Suppressor macrophage (primary cell): ENCODE measurements at places on chromosomes 2 and 18.

- no peak for DNase-seq
Observed at GRCh38 chr2:226608451-226608850, 191.2 kb downstream of the IRS1 start.

DNA sequence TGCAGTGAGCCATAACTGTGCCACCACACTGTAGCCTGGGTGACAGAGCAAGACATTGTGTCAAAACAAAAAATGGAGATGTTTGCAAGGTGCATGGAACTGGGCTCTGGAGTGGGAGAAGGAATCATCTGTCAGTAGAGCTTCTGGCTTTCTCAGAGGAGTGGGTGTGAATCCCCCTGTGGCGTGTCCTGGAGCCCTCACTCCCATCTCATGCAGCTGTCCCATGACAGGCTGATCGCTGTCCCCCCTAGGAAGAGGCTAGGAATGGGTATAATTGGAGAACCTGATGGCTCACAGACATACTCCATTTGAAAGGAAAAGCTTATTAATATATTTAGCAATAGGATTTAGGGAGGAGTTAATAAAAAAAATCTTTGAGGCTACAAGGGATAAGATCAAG lies 125.8 kb upstream of the EPB41L3 start:
- no peak for DNase-seq

DNA sequence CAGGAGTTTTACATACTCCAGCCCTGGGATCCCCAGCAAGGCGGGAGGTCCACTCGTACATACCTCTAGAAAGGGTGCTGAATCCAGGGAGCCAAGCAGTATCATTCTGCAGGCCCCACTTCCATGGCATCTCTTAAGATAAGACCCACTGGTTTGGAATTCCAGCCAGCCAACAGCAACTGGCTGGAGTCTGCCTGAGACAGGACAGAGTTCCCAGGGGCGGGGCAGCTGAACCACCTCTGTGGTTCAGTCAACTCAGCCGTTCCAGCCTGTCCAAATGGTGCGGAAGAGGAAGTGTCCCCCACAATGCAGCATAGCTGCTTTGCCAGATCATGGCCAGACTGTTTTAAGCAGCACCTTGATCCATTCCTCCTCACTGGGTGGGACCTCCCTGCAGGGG lies 33.2 kb downstream of the ZNF892 start:
- no peak for DNase-seq

- no peak for DNase-seq
Observed at GRCh38 chr2:176574484-176575236, 305.4 kb downstream of the MTX2 start.

GRCh38 chr2:653645-654425 lies 23.4 kb downstream of the TMEM18 start:
- no peak for DNase-seq

DNA sequence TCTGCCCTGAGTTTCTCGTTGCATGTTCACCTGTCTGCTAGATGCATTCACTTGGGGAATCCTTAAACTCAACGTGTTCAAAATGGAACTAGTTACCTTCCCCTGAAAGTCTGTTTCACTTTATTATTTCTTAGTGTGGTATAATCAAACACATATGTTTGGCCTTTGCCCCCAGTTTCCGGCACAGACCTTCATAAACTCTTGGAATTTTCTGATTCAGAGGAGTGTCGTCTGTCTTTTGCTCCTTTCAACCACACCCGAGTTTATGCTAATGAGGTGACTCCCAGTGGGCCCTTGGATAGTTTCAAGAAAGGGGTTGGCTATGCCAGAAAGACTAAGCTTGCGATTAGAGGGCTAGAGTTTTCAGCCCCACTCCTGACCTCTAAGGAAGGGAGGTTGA lies 198.9 kb downstream of the CDCA7 start:
- no peak for DNase-seq

- peak; percentile 83 for DNase-seq
Observed at GRCh38 chr2:152036611-152037469, 62.0 kb downstream of the CACNB4 start.

DNA sequence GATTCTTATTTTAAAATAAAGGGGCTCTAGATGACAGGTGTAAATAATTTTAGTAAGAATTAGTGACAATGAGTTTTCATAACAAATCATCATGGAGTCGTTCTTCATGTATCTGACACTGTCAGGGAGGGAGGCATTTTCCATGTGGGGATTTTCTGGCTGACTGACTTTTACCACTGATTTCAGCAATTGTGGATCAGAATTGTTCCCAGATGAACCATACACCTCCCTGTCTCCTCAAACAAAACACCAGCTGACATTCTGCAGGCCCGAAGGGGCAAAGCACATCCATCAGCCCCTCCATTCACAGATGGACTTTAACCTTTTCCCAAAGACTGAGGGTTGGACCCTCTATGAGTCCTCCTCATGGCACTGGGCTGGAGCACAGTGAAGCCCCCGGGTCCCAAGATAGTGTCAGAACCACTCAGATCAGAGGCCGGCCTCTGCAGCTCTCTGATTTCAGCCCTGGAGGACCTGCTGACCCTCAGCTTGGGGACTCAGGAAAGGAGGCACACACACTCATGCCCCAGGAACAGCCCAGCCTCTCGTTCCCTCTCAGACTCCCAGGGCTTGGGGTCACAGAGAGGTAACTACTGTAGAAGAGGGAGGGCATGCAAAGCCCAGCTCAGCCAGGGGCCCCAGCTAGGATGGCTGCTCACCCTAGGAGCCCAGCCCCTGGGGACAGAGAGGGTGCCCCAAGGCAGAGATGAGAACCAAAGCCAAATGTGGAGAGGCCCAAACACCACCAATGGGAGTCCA lies 43.2 kb upstream of the LOXHD1 start:
- DNase-seq: no peak

DNA sequence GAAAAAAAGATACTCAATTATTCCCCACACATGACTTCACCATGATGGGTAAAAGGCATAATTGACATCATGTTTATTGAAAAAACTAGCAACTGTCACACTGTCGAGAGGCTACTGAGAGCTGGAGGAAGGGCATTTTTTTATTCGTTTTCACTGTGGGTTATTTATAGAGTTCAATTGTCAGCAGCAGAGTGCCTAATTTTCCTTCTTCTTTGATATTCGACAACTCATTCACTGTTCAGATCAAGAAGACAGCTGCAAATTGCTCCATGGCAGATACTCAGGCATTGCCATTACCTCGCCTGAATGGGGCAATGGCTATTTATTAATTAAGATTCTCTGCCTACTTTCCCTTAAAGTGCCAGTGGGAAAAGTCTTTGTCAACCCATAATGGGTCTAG lies 197.5 kb upstream of the NRP2 start:
- DNase-seq: no peak

- DNase-seq: no peak
Observed at GRCh38 chr18:46196627-46197243, 92.5 kb downstream of the HAUS1 start.

GRCh38 chr2:16728351-16729136 lies 62.9 kb upstream of the CYRIA start:
- peak; percentile 66 for DNase-seq

DNA sequence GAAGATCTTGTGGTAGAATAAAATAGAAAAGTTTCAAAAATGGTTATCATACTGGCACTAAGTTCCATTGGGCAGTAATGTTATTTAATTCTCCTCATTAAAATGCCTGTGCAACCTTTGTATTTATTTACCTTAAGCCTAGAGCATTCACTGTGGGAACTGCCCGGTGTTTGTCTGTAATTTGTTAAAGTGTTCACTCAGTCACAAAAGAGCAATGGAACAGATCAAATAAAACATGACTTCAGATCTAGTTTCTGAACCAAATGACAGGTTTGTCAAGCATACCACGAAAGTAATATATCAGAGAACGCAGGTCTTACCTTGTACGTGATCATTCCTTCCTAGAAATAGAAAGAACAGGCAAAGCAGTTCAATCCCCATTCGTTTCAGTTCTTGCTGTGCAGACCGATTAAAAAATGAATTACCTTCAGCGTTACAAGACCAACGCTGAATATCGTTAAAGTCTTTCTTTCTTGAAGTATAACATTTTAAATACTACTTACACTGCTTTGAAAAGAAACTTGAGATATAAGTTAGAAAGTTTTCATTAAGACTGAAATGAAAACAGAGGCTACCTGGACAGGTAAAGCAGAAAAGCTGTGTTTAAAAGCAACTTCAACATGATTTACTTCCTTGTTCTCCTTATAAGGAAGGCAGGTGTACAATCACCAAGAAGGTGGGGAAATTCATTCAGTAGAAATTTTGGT lies at the start of gene ITGB6:
TSS of gene ITGB6 (minus strand) at position 590 of the 707 bp plus-strand sequence. CDS start at position 381, 209 bp downstream.
- no peak for DNase-seq

GRCh38 chr2:54673501-54673998 lies 49.9 kb upstream of the EML6 start:
- DNase-seq: peak; percentile 66

- DNase-seq: no peak
Observed at GRCh38 chr2:151914989-151915628, 86.9 kb upstream of the ARL5A start.

- DNase-seq: no peak
Observed at GRCh38 chr2:133562558-133562957, 5.7 kb downstream of the NCKAP5 start.

- no peak for DNase-seq
Observed at GRCh38 chr2:171675810-171676345, 11.4 kb upstream of the DYNC1I2 start.

GRCh38 chr2:71452565-71452964 lies 796 bp upstream of the DYSF start:
- DNase-seq: peak; percentile 57

DNA sequence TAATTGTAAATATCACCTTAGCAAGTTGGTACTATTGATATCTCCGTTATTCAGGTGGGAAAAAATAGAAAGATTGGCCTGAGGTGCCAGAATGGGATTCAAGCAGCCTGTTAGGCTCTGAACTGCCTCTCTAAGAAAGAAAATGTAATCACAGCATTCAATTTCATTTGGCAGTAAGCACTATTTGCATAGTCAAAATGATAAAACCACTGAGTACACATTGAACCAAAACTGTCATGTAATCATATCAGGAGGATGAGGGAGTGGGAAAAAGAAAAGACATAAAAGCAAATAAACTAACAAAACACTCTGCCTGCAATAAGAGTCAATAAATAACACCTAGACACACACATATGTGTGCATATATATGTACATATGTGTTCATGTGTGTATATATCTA lies 103.9 kb upstream of the TACR1 start:
- DNase-seq: no peak

GRCh38 chr2:175560521-175561169 lies 379.1 kb upstream of the ATP5MC3 start:
- DNase-seq: no peak

DNA sequence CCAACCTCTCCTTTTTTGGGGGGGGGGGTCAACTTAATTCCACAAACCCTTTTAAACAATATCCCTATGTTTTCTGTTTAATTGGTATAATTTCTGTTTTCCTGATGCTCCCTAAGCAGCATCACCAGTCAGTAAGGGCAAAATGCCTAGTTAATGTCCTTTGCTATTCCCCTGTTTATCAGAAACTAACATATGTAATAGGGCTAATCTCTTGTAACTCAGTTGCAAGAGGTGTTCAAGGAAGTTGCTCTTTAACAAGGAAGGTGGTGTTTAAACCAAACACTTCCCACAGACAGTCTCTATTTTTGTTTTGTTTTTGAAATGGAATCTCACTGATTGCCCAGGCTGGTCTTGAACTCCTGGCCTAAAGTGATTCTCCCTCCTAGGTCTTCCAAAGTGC lies 6.5 kb upstream of the COQ10B start:
- DNase-seq: no peak

DNA sequence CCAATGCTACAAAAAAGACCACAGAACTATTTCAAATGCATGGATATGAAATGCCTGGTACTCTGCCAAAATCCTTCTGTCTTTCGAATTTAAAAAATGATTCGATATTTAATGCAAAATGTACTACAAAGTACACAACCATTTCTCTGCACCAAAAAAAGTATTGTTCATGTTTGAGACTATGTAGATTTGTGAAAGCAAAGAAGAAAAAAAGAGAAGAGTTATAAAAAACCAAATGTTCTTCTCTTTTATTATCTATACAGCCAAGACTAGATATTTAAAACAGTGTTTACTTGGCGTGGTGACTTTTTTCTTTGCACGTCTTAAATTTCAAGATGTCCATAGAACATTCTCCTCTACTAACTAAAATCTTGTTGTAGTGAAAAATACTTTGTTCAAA lies 89.2 kb downstream of the DTNA start:
- DNase-seq: no peak

- no peak for DNase-seq
Observed at GRCh38 chr2:157809212-157809611, 66.9 kb downstream of the ACVR1 start.

- DNase-seq: peak; percentile 75
Observed at GRCh38 chr2:205766779-205767359, 84.6 kb downstream of the NRP2 start.

DNA sequence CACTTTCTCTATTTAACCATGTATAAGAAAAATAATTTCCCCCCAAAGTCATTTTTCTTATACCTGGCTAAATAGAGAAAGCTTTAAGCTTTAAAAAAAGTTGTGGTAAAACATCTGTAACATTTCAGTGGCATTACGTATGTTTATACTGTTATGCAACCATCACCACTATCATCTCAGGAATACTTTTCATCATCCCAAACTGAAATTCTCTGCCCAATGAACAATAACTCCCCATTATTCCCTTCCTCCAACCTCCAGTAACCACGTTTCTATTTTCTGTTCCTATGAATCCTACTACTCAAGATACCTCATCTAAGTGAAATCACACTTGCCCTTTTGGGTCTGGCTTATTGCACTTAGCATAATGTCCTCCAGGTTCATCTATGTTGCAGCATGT lies 1.7 kb upstream of the SLC3A1 start:
- DNase-seq: no peak

GRCh38 chr2:188576651-188577050 lies 285.0 kb downstream of the GULP1 start:
- DNase-seq: no peak
